ENCODE measurements at places on chromosomes 11 and 22.

DNA sequence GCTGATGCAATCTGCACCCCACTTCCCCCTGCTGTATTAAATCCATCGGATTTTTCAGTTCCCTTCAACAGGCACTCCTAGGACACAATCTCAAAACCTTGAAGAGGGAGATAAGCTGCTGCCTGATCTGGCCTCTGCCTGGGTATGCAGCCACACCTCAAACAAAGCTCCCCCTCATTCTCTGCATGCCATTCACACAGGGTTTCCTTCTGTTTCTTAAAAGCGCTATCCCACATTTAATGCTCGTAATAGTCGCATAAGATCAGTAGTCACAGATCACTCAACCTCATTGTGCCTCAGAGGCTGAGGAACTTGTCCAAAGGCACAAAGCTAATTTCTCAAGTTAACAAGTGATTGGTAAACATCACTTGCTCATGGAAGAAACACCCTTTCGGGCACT, 34.0 kb downstream of the UQCR10 start:
- H3K4me3 ChIP-seq, result no peak overlapping the region
- no peaks in the 10 kb centered on the region for H3K27me3 ChIP-seq
- no peak overlapping the region for H3K27ac ChIP-seq
- H3K4me1 ChIP-seq, result peaks cover 10% of the 10 kb centered on the region
- DNase-seq, result no peak

DNA sequence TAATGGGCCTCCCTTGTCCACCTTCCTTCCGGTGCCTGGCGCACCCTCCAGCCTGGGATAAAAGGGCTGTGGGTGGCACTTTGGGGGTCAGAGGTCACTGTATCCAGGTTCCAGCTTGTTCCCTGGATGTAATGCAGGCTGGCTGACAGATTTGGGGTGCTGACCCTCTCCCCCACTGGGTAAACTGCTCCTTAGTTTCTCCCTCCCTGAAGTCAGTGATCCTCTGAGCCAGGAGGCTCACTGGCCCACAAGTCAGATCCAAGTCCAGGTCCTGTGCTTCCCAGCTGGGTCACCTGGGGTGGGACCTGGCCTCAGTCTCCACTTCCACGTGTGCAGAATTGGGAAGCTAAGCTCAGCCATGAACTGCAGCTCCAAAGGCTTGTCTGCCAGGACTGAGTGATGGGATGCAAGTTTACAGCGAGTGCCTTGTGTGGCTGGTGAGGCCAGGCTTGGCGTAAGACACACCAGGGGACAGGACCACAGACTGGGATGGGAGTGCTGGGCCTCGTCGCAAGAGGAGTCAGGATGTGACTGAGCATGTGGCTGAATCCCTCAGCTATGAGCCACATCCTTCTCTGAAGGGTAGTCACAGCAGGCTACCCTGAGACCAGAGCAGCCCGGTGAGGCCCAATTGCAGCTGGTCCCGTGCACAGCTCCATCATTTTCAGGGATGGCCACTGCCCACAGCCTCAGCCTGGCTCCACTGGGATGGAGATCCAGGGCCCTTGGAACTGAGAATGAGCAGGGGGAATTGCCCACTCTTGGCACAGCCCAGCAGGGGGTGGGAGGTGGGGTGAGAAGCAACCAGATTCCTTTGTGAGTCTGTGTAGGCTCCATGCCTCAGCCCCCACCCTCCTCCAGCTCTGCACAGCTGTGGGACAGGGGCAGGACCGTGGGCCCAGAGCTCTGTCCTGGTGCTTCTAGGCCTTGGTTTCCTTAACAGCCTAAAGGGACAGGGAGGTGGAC, 7.2 kb downstream of the SHISA8 start:
- no peak overlapping the region for H3K4me3 ChIP-seq
- peaks cover 54% of the 10 kb centered on the region for H3K36me3 ChIP-seq
- peaks cover 38% of the 10 kb centered on the region for H3K4me1 ChIP-seq
- no peak for DNase-seq

DNA sequence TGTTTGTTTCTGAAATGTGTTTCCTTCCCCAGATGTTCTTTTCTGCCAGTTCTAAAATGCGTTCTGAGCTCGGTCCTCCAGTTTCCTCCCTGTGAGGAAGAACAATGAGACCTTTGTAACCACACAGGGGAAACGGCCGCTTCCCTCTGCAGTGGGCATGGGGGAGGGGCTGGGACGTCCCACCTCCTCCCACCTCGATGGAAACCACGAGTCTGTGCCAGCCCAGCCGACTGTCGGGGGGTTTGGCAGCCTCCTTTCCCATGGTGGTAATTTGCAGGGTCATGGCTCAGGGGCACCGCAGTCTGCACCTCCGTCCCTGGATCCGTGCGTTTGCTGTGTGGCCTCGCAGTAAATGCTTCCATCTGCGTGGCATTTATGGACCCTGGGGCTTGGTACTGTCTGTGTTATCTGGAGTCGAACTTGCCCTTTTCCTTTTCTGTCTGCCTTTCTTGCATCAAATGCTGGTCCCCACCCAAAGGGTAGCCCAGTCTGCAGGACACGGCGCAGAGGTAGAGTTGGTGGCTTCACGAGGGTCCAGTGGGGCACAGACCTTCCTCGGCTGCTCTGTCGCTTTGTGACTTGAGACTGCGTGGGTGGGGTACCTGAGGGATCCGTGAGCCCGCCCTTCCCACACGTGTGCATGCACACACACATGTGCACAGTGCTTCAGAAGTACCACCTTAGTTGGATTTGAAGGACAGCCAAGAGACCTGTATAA, 16.1 kb downstream of the LRP5 start:
- H3K27ac ChIP-seq, result no peak overlapping the region
- H3K36me3 ChIP-seq, result peaks cover 28% of the 10 kb centered on the region

DNA sequence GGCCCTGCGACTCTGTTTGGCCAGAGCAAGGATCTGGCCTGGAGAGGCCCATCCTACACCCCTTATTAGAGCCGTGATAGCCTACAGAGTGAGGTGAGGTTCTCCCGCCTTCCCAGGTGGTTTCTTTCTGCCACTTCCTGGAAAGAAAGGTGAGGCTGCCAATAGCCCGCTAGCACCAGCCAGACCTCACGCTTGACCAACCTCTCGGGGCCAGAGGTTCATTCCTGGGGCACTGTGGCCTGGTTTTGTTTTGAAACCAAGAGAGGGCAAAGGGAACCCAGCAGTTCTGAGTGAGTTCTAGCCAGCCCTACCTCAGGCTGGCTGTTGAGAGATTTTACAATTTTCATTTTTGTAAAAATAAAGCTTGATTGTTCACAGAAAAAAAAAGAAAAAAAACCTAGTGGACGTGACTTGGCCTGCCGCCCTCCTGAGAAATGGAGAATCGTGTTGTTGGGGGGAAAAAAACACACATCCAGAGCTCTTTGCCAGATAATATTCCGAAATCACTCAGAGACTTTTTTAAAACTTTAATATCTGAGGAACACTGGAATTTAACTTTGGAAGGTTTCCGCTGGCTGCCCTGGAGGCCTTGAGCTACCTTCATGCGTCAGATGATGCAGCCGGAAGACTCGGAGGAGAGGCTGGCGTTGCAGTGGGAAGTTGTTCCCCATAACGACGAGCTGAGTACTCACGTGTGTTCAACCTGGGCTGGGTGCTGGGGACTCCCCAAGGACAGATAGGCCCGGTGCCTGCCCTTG, 84.5 kb downstream of the BCR start:
- no peaks in the 10 kb centered on the region for H3K27me3 ChIP-seq
- H3K27ac ChIP-seq, result no peak overlapping the region
- peaks cover 4% of the 10 kb centered on the region for H3K4me1 ChIP-seq
- DNase-seq, result no peak
- H3K36me3 ChIP-seq, result peaks cover 61% of the 10 kb centered on the region

DNA sequence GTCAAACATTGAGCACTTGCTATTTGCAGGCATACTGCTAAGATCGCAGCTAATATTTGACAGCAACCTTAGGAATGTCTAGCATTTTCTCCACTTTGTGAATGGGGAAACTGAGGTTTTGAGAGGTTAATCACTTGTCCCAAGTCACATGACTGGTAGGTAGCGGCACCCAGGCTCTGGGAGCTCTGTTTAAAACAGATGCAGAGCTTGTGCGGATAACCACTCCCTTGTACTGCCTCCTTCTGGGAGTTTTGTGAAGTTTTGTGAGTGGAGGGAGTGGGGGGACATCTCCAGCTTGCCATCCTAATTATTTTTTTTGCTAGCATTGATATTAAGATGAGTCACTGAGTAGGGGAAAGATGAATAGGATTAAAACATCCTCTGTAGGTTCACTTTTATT, 134.7 kb downstream of the GRIK4 start:
- no peak overlapping the region for H3K4me3 ChIP-seq
- DNase-seq, result no peak
- H3K27ac ChIP-seq, result no peak overlapping the region
- H3K27me3 ChIP-seq, result peaks cover 93% of the 10 kb centered on the region

DNA sequence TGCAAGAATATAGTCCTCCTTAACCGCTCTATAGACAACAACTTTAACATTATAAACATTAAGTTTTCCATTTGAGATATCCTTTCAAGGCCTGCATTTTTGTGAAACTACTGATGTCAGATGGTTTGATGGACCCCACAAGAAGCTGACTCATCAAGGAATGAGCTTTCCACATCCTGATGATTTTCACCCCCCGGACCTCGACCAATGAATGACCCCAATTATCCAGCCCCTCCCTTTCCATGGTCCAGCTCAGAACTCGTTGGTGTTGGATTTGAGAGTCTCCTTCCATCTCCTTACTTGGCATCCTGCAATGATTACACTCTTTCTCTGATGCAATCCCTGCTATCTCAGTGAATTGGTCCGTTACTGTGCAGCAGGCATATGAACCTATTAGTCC, 31.8 kb upstream of the GUCY1A2 start:
- H3K4me3 ChIP-seq, result no peak overlapping the region
- peaks cover 2% of the 10 kb centered on the region for H3K4me1 ChIP-seq
- no peaks in the 10 kb centered on the region for H3K27me3 ChIP-seq
- H3K36me3 ChIP-seq, result no peaks in the 10 kb centered on the region

GRCh38 chr11:46669711-46670139, 30.7 kb downstream of the ARHGAP1 start:
- H3K27me3 ChIP-seq, result no peaks in the 10 kb centered on the region
- peaks cover 5% of the 10 kb centered on the region for H3K4me1 ChIP-seq
- H3K27ac ChIP-seq, result no peak overlapping the region
- peaks cover 89% of the 10 kb centered on the region for H3K36me3 ChIP-seq
- no peak overlapping the region for H3K4me3 ChIP-seq

DNA sequence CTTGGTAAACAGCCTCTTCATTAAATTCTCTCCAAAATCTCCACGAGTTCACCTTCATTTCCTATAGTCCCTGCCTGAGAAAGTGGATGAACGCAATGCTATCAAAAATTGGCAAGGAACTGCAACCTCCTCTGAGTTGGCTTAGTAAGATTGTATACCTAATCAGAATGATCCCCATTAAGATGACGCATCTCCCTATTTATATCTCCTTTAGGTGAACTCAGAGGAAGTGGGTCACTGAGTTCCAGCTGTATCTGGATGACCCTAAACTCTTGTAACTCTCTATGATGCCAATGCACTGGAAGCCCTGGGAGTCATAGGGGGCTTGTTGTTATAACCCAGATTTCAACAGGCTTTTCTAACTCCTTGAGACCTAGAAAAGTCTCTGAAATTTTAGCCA, 48.2 kb downstream of the OR10A6 start:
- no peaks in the 10 kb centered on the region for H3K36me3 ChIP-seq

DNA sequence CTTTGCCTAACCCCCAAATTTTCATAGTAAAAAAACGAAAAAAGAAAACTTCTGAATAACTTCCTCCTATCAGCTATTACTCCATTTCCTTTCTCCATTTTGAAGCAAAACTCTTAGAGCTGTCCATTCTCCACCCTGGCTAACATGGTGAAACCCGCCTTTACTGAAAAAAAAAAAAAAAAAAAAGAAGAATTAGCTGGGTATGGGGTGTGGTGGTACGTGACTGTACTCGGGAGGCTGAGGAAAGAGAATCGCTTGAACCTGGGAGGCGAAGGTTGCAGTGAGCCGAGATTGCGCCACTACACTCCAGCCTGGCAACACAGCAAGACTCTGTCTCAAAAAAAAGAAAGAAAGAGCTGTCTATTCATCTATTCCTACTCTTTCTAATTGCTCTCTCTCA, 11.3 kb upstream of the NXF1 start:
- no peak overlapping the region for H3K27ac ChIP-seq
- H3K4me3 ChIP-seq, result no peak overlapping the region
- DNase-seq, result no peak
- H3K27me3 ChIP-seq, result no peaks in the 10 kb centered on the region
- H3K36me3 ChIP-seq, result peaks cover 80% of the 10 kb centered on the region

GRCh38 chr22:38781033-38781432, 12.9 kb downstream of the DNAL4 start:
- DNase-seq, result no peak
- H3K4me3 ChIP-seq, result no peak overlapping the region
- H3K36me3 ChIP-seq, result peaks cover 26% of the 10 kb centered on the region
- no peaks in the 10 kb centered on the region for H3K27me3 ChIP-seq
- no peaks in the 10 kb centered on the region for H3K4me1 ChIP-seq

DNA sequence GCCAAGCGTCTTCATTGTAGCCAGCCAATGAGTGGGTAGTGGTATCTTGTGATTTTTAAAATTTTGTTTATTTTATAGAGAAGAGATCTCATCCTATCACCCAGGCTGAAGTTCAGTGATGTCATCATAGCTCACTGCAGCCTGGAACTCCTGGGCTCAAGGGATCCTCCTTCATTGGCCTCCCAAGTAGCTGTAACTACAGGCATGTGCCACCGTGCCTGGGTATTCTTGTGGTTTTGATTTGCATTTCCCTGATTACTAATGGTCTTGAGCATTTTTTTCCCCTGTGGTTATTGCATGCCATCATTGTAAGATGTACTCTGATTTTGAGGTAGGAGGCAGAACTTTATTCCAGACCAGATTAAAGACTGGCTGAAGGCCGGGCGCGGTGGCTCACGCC, 2.4 kb upstream of the DENND6B start:
- H3K27ac ChIP-seq, result no peak overlapping the region
- H3K36me3 ChIP-seq, result no peaks in the 10 kb centered on the region
- no peak overlapping the region for H3K4me3 ChIP-seq
- no peaks in the 10 kb centered on the region for H3K27me3 ChIP-seq
- H3K4me1 ChIP-seq, result peaks cover 16% of the 10 kb centered on the region
- DNase-seq, result peak; percentile 52

DNA sequence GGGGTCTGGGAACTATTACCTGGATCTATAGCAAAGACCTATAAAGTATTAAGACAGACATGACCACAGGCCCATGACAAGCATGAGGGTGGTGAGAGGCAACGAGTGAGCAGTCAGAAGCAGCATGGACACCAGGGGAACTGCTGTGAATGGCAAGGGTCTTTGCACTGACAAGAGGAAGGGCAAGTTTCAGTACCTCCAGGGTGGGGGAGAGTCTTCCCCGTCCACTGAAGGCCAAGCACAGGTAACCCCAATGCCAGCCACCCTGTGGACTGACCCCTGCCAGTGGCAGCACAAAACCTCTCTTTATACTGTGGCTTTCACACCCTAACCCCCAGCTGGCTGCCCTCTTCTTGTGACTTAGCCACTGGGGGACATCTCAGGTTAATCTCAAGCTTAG, 55.5 kb downstream of the CHST1 start:
- DNase-seq, result no peak
- H3K4me3 ChIP-seq, result no peak overlapping the region

Measured in mesenchymal stem cell (in vitro differentiated cells and primary cell).